Motor neuron (in vitro differentiated cells): ENCODE measurements at places on chromosomes 1 and 21. TPM values are rescaled to one million over a fixed set of nuclear protein-coding genes. Genes with fewer than 3 reads are reported as not detected.
A peak's percentile ranks its signal among the peaks of the same experiment; 100 is the strongest.

KIF26B gene
- total RNA-seq: 11.5 and 12.3 TPM in 2 replicates

PADI4 gene
- 0.66 TPM in 1 of 2 replicates, not detected in the other for total RNA-seq

UBL4B gene
- 0.71 and 1.1 TPM in 2 replicates for total RNA-seq

TEDDM1 gene
- 0.26 and 0.49 TPM in 2 replicates for total RNA-seq

MIXL1 gene
- total RNA-seq: 0.81 and 1.6 TPM in 2 replicates

EFNA1 gene
- total RNA-seq: 6.6 and 9.3 TPM in 2 replicates

KCNK2 gene
- total RNA-seq: 2.6 and 3.7 TPM in 2 replicates

RLF gene
- total RNA-seq: 34.3 and 35.4 TPM in 2 replicates

GRCh38 chr1:60390593-60391282, 317.2 kb upstream of the C1orf87 start:
- no peak for ATAC-seq

DNA sequence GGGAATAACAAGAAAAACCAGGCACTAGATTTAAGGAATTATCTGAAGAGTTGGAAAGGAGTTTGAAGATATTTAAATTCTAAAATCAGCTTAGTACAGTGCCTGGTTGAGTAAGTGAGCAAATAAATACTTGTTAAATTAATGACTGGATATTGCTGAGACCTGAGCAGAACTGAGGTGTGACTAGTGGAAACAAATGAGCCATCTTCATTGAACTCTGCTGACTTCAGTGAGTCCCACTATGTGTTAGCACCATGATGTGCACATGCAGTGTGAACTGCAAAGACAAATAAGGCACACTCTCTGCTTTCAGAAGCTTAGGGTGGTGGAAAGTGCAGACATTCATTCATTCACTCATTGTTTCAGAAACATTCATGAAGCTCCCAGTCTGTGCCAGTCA, 48.7 kb downstream of the ELAPOR1 start:
- ATAC-seq: no peak

GRCh38 chr1:203625628-203626019, 1.0 kb upstream of the ATP2B4 start:
- ATAC-seq: peak; percentile 2

DNA sequence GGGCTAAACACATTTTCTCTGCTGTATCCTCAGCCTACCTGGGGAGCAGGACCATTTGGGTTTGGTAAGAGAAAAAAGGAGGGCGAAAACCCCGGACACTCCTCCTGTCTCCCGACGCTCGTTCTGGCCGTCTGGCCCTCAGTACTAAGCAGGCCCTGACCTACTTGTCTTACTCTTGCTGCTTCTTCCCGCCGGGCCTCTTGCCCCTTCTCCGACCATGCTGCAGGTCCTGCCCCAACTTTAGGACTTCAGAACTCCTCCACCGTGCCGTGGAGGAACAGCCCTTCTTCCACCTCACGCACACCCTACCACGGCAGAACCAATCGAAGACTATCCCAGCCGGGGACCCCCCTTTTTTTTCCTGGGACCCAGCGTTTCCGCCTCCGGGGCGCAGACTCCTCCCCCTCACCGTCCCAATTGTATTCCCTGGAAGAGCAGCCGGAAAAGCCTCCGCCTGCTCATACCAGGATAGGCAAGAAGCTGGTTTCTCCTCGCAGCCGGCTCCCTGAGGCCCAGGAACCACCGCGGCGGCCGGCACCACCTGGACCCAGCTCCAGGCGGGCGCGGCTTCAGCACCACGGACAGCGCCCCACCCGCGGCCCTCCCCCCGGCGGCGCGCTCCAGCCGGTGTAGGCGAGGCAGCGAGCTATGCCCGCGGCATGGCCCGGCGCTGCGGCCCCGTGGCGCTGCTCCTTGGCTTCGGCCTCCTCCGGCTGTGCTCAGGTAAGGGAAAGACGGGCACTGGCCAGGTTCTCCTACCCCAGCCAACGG, at the start of gene CHRNB2:
CHRNB2 (plus strand) TSS at position 393 of the 771 bp plus-strand sequence; CDS start at position 660, 267 bp downstream.
- ATAC-seq: peak; percentile 93

GRCh38 chr1:162421258-162422164, 9.6 kb upstream of the SH2D1B start:
- no peak for ATAC-seq

- ATAC-seq: no peak
Measured at GRCh38 chr1:232413674-232414073, 216.3 kb downstream of the SIPA1L2 start.

GRCh38 chr1:208614610-208615009, 370.4 kb upstream of the PLXNA2 start:
- no peak for ATAC-seq

DNA sequence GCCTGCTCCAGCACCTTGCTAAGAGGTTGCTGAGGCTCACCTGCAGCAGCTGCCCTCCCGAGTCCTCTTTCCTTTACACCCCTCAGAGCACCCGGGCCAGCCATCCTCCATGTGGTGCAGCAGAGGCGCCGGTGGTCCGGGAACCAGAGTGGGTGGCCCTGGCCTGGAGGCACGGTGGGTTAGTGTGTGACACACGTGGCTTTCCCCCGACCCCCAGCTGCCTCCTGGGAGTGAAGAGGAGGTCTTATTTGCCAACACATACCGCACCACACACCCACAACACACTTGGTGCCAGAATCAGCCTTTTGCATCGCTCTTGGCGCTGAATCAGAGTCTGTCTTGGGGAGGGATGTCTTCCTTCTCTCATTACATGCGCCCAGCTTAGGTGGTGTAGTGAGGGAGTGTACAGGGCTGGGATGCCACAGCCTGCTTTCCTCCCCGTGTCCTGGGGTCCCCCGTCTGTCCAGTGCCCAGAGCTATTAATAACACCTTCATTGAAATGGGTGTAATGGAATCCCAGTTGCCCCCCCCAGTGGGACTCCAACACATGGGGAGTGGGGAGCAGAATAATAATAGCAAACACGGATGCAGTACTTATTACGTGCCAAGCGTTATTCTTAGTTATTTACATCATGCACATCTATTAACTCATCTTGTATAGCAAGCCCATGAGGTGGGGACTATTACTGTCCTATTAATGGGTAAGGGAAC, 38.2 kb downstream of the MAPKAPK2 start:
- no peak for ATAC-seq

- ATAC-seq: no peak
Measured at GRCh38 chr1:59718064-59718988, 96.4 kb upstream of the HOOK1 start.

DNA sequence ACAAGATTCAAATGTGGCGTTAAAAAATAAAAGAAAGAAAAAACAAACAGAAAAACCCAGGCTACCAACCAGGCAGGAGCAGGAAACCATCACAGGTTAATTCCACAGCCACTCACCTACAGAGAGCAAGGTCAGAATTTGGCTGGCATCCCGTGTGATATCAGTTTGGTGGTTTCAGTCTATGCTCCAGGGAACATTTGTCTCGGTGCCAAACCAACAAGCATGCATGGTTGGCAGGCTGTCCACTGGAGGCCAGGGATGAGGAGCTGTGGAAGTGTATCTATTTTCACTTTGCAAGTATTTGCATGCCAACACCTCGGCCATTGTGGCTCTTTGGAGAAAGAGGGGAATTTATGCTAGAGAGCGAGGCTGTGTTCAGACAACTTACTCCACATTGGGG, 53.1 kb upstream of the PROX1 start:
- ATAC-seq: no peak

- no peak for ATAC-seq
Measured at GRCh38 chr1:203640723-203641502, 14.3 kb downstream of the ATP2B4 start.

DNA sequence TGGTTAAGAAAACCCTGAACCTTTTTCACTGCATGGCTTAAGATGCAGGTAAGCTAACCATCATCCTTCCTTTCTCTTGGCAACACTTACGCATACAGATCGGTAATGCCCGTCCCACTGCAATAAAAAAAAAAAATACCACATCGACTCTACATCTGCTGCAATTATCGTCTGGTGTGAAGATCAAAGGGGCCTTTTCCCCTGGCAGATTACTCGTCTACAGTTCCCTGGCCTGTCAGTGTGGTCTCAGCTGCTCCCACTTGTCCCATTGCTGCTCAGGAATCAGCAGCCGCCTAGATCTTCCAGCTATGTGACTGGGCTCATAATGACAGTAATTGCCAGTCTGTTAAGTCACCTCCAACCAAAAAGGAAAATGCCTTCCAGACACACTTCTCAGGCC, 133.1 kb downstream of the SETD4 start:
- ATAC-seq: no peak

- no peak for ATAC-seq
Measured at GRCh38 chr21:31132574-31133242, 94.4 kb upstream of the KRTAP19-8 start.
